ENCODE measurements at places on chromosomes 5 and 9.

GRCh38 chr5:141392429-141393198 lies at the start of gene PCDHGA8:
Gene PCDHGA8 (plus strand): TSS chr5:141392633. CDS start chr5:141392814, 181 bp downstream.
- DNase-seq = no peak

DNA sequence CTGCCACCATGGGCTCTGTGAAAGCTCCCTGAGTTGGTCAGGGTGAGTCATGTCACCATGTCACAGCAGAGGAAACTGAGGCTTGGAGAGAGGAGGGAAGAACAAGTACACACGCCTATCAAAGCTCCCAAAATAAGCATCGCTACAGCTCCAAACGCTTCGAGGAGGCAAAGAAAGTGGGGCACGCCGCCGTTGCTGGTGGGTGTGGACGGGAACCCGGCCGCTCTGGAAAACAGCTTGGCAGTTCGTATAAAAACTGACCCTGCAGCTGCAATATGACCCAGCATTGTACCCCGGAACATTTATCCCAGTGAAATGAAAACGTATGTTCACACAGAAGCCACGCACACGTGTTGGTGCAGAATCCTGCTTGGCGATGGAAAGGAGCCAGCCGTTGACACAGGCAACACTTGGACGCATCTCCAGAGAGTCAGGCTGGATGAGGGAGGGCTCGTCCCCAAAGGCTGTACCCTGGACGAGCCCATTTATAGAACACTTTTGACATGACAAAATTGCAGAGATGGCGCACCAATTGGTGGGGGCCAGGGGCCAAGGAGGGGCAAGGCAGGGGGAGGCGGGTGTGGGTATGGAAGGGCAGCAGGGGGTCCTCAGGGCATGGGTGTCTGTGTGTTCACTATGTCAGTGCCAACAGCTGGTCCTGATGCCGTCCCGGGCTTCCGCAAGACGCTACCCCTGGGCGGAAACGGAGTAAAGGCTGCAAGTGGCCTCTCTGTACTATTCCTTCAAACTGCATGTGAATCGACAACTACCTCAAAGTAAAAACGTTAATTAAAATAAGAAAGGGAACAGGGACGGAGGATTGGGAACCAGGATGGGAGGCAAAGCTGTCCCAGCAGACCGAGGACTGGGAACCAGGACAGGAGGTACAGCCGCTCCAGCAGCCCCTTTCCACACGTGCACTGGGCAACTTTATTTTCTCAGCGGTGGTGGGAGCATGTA lies 173.0 kb downstream of the OLFM1 start:
- DNase-seq = no peak

GRCh38 chr5:108367679-108368334 lies 14.1 kb downstream of the FBXL17 start:
- no peak for DNase-seq

DNA sequence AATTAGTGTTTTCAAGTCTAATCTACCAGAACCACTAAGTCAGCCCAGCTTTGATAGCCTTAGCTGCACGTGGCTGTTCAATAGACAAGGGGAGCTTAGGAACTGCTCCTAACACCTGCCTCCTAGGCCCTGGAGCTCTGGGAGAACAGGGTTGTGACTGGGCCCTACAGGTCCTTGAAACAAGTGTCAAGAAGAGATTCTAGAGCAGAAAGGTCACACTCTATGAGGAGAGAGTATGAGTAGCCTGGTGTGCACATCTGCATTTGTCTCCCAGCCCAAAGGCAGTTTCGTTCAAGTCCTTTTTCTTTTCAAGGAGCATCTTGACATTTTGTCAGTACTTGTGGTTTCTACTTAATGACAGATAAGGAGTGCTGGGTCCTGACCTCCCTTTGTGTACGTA lies 206.1 kb downstream of the PRELID2 start:
- DNase-seq = no peak

- DNase-seq = no peak
These were observed 12.9 kb downstream of the ZNF618 start for GRCh38 chr9:113888976-113889375.

GRCh38 chr5:80804332-80804731 lies 149.5 kb upstream of the DHFR start:
- DNase-seq = no peak

DNA sequence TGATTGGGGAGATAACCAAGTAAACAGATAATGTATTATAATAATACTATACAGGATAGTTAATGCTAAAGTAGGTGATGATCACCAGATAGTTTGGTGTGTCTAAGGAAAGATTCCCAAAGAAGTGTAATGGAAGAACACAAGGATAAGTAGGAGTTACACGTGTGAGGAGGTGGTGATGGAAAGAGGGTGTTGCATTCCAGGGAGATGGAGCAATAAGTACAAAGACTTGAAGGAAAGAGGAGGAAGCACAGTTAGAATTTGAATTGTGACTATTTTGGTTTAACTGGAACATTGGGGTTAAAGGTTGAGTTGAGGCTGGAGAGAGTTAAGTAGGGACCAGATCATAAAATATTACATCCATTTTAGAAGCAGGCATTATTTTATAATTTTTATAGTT lies 76.9 kb downstream of the IPO11 start:
- no peak for DNase-seq

GRCh38 chr9:93577078-93577974 lies 942 bp downstream of the PHF2 start:
- no peak for DNase-seq

- DNase-seq = no peak
These were observed 87.6 kb downstream of the ADRB2 start for GRCh38 chr5:148913985-148914431.

DNA sequence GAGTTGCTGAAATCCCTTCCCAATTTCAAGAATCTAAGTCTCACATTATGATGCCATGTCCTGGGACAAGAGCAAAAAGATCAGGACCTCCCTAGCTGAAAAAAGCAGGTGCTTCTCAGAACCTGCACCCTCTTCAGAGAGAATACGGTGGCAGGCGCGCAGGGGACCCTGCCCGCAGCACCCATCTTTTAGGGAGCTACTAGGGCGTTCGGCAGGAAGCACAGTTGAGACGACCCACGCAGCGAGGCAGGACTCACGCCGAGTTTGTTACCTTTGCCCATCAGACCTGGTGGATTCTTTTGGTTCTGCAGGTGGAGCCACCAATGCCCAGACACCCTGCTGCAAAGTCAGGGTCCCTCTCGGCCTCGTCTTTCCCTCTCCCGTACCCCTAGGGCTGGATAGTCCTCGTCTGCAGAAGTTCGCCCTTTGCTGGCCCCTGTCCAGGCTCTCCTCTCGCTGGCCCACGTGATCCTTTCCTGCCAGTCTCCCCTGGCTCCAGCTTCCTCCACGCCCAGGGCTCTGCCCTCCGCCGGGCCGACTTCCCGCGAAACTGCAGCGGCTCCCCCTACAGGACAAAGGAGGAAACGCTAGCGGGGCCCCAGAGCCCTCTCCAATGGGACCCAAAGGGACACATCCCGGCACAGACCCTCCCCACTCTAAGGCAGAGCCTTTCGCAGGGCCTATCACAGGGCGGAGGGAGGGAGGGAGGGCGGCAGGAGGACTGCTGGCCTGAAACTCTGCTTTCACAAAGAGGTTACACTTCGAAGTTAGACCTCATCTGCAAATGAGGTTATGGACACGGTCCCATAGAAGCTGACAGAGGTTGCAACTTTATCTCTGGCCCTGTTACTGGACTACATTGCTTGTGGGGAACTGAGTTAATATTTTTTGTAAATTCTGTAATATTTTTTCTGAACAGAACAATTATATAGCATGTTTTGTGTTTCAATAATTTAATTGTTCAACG lies 28.8 kb downstream of the TMEM174 start:
- DNase-seq = peak; percentile 54

GRCh38 chr9:130263601-130264413 lies 1.8 kb upstream of the HMCN2 start:
- DNase-seq = no peak

- DNase-seq = no peak
These were observed 475.3 kb upstream of the TRPC7 start for GRCh38 chr5:136840601-136841000.

- no peak for DNase-seq
These were observed 533.1 kb downstream of the NTRK2 start for GRCh38 chr9:85202596-85202995.

GRCh38 chr5:157160001-157160400 lies 6.1 kb downstream of the GARIN3 start:
- DNase-seq = no peak

DNA sequence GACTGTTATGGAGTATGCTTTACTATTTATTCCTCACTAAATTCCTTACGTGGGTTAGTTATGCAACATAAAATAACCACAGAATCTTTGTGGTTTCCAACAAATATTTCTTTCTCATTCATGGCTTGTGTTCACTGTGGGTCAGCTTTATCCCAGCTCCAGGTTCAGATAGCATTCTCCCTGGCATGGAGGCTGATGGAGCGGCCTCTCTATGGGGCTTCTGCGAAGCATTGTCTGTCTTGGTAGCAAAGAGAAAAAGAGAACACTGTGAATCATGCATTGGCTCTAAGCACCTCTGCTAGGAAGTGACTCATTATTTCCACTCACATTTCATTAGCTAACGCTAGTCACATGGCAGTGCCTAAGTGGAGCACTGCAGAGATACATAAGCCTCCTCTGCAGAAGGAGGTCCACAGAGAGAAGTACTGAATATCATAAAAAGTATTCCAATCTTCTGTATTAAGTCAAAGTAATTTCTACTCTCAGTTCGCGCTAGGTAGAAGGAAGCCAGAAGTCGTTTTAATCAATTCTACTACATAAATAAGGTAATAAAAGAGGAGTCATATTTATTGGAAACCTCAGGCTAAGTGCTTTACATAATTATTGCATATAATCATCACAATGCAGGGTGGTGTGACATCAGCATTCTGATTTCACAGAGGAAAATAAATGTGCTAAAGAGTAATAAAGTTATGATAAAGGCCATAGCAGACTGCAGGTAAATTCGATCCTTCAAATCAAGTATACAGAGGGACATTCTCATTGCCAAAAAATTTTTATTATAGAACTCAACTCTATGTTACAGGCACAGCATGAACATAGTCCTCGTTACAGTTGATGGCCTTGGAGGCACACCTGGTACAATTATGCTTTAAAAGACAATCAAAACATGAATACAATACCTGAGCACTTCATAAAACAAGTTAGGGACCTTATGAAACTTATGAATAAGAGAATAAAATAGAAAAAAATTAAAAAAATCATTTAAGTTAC lies 531.1 kb downstream of the CETN3 start:
- DNase-seq = no peak

- no peak for DNase-seq
These were observed 104.3 kb upstream of the PHYKPL start for GRCh38 chr5:178336889-178337288.

- no peak for DNase-seq
These were observed 1.9 kb downstream of the ABO start for GRCh38 chr9:133273098-133273497.

DNA sequence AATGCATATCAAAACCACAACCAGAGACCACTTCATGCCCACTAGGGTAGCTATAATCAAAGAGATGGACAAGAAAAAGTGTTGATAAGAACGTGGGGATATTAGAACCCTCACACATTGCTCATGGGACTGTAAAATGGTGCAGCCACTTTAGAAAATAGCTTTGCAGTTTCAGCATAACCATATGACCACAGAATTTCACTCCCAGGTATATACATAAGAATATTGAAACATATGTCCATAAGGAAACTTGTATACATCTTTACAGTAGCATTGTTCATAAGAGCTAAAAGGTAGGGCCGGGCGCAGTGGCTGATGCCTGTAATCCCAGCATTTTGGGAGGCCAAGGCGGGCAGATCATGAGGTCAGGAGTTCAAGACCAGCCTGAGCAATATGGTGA lies 56.4 kb downstream of the S1PR3 start:
- DNase-seq = no peak

DNA sequence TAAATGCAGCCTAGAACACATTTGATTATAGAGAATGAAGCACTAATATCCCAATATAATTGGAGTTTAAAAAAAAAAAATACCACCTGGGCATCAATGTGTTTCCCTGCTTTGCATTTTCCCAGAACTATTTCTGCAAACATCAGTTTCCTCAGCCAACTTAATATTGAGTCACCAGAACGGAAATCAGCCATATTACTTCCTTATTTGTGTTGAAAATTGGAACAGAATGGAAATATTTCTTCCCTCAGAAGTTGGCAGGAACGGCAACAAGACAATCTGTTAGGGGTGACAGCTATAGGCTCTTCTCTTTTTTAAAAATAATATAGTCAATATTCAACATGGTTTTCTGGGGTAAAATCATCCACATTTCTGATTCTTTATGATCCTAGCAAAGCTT lies 4.0 kb downstream of the MFAP3 start:
- no peak for DNase-seq

DNA sequence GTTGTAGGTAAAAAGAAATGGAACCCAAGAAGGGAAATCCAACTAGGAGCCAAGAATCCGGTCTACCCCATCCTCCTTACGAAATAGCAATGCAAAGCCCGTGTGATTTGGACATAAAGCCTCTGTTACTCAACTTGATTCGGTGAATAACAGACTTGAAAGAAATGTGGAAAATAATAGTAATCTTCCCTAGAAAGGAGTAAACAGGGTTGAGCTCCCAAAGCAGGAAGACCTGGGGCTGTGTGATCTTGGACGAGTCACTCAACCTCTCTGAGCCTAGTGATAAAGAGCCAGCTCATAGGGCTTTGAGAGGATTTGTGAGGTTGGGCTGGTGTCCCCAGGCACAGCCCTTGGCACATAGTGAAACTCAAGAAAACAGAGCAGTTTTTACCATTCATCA lies 42.7 kb upstream of the IL17B start:
- DNase-seq = no peak

GRCh38 chr9:136011703-136012496 lies 50.7 kb upstream of the UBAC1 start:
- no peak for DNase-seq

GRCh38 chr5:178462816-178463215 lies 127.4 kb downstream of the COL23A1 start:
- DNase-seq = no peak

DNA sequence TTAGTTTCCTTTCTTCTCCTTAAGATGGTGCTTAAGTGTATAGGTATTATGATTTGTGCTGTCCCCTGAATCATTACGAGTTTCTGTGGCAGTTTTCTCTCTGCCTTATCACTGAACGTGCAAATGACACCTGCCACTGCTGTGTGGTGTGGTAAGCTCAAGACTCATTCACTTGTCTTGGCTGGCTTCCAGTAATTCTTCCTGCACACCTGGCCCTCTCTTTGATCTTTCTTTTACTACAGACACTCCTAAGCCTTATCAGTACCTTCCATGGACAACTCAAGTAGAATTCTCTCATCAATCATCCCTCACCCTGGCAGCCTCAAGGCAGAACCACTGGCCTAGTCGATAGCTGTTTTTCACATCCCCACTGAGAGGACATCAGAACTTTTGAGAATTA lies 82.6 kb upstream of the ADAMTS19 start:
- DNase-seq = no peak

- DNase-seq = no peak
These were observed 24.7 kb upstream of the GABRA6 start for GRCh38 chr5:161660806-161661205.

GRCh38 chr5:155947394-155948062 lies 379.4 kb upstream of the SGCD start:
- no peak for DNase-seq

GRCh38 chr5:14286574-14287421 lies 143.7 kb downstream of the TRIO start:
- DNase-seq = no peak
